SHP77 treated with DMSO at 0.1 percent for 48 hours (cell line): ENCODE measurements at places on chromosomes 3 and 15.

- no peak for DNase-seq
Measured at GRCh38 chr3:177725165-177725564, 527.9 kb upstream of the TBL1XR1 start.

GRCh38 chr3:60720736-60721135, 530.5 kb downstream of the FHIT start:
- no peak for DNase-seq

DNA sequence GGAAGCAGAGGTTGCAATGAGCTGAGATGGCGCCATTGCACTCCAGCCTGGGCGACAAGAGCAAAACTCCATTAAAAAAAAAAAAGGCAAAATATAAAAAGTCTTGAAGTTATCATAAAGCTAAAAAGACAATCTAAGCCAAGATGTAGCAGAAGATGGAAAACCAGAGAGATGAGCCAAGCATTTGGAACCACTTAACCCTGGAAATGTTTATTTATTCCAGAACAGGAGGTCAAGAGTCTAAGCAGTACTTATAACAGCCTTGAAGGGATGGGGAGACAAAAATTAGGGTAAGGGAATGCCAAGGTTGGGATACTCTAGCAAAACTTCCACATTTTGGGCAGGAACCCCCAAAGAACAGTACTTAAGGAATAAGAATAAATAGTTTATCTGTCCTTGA, 30.1 kb downstream of the FAIM start:
- DNase-seq = no peak

DNA sequence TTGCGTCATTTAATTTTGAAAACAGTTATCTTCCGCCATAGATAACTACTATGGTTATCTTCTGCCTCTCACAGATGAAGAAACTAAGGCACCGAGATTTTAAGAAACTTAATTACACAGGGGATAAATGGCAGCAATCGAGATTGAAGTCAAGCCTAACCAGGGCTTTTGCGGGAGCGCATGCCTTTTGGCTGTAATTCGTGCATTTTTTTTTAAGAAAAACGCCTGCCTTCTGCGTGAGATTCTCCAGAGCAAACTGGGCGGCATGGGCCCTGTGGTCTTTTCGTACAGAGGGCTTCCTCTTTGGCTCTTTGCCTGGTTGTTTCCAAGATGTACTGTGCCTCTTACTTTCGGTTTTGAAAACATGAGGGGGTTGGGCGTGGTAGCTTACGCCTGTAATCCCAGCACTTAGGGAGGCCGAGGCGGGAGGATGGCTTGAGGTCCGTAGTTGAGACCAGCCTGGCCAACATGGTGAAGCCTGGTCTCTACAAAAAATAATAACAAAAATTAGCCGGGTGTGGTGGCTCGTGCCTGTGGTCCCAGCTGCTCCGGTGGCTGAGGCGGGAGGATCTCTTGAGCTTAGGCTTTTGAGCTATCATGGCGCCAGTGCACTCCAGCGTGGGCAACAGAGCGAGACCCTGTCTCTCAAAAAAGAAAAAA, 1.2 kb downstream of the B2M start:
- DNase-seq = peak; percentile 53

- no peak for DNase-seq
Measured at GRCh38 chr15:93980261-93980911, 251.0 kb upstream of the MCTP2 start.

- DNase-seq = no peak
Measured at GRCh38 chr3:181363231-181363630, 348.5 kb upstream of the SOX2 start.

GRCh38 chr3:114566767-114567166, 272.9 kb downstream of the TIGIT start:
- no peak for DNase-seq

DNA sequence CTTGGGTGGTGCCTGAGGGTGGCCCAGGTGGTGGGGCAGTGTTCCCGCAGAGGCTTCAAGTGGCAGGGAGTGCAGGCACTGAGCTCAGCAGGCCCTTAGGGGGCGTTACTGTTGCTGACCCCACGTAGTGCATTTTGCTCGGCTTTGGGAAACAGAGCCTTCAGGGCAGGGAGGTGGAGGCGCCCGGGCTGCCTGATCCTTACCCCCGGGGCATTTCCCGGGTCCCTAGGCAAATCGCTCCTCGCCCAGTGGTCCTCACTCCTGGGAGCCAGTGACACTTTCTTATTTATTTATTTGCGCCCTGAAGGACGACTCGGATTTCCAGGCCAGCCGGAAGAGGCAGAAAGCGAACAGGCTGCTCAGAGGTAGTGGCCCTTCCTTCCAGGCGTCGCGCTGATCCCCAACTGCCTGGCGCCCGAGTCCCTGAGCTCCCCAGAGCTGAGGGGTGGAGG, 10.1 kb upstream of the FOXB1 start:
- no peak for DNase-seq

DNA sequence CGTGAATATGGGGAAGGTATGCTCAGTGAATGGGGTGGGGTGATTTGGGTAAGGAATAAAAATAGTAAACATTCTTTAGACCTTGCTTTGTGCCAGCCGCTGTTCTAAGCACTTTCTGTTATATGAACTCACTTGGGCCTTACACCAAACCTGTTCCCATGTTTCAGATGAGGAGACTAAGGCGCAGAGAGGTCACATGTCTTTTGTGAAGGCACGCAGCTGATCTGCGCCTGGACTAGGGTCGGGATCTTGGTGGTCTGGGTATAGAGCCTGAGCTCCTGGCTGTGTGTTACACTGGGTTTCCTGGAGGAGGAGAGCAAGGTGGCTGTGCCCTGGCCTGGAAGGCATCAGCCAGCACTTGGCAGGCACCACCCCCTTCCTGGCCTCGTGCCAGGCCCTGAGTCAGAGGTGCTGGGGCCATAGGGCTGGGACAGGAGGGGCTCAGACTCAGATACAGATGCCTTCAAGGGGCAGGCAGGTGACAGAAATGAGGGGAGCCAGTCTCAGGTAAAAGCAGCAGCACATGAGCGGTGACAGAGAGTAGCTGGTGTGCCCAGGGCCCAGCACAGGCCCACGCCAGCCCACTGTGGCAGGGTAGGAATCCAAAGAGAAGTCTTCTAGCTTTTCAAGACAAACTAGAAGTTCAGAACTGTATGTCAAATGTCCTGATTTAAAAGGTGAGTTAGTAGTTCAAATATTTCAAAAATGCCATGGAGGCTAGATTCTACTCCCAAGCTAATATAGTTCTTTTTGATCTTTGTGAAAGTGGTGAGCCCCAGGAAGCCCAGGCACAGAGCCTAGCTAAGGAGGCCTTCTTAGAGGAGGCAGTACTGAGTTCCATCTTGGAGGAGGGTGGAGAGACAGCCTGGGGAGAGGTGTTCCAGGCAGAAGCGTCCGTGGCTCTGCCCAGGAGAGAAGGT, 83.1 kb downstream of the DNAJB8 start:
- peak; percentile 3 for DNase-seq

DNA sequence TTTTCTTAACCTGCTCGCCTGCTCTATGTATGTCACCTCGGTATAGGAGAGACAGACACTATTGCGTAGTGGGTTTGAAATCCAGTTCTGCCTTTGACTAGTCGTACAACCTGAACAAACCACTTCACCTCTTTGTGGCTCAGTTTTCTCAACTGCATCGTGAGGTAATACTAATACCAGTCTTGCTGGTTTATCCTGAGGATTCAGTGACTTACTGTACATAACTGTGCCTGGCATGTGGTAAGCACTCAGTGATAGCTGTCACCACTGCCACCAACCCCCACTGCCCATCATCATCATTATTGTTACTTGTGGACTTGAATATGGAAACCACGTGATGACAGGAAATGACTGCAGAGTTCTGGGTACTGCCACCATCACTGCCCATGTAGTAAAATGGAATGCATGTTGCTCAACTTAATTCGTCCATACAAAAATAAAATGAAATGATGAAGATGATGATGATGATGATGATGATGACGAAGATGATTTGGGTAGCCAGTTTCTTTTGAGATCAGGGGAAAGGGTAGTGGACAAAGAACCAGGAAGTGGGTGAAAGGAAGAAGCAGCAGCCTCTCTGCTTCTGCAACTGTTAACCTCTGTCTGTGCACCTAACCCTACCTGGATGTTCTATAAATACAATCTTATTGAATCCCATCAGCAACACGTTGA, 228.1 kb downstream of the FEZF2 start:
- DNase-seq = no peak

- DNase-seq = no peak
Measured at GRCh38 chr15:68609629-68610028, 30.8 kb downstream of the CORO2B start.

- DNase-seq = no peak
Measured at GRCh38 chr3:18127174-18127858, 297.8 kb downstream of the SATB1 start.

DNA sequence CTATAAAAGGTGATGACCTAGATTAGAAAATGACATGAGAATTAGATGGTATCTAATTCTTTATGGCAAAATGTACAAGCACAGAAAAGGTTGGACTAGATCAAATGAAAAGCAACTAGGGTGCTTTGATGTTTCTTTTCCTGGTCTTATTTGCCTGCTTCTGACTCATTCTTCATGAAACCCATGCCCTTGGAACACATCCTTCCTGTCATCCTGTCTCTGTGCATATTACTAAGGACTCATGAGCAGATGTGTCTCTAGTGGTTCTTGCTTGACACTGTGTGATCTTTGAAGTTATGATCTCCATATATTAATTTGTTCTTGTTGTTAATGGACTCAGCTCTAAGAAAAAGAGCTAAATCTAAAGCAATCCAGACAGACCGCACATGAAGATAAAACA, 314.0 kb downstream of the ERC2 start:
- no peak for DNase-seq

GRCh38 chr3:150764967-150765366, 2.0 kb upstream of the SIAH2 start:
- DNase-seq = no peak

DNA sequence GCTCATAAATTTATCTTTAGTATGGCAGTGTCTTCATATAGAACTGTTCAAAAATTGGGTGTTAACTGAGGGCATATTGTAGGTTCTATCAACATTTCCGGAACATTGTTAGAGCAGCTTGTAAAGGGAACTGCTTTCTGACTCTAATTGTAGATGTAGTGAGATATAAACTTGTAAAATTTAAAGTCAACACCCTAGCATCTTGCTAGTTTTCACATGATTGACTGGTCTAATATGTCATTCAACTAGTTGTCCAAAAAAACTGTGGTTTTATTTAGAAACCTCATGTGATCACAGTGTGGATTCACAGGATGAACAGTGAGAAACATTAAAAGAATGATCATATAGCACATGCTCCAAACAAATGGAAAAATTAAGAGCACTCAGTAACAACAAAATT, 607.4 kb downstream of the ROBO1 start:
- DNase-seq = no peak

DNA sequence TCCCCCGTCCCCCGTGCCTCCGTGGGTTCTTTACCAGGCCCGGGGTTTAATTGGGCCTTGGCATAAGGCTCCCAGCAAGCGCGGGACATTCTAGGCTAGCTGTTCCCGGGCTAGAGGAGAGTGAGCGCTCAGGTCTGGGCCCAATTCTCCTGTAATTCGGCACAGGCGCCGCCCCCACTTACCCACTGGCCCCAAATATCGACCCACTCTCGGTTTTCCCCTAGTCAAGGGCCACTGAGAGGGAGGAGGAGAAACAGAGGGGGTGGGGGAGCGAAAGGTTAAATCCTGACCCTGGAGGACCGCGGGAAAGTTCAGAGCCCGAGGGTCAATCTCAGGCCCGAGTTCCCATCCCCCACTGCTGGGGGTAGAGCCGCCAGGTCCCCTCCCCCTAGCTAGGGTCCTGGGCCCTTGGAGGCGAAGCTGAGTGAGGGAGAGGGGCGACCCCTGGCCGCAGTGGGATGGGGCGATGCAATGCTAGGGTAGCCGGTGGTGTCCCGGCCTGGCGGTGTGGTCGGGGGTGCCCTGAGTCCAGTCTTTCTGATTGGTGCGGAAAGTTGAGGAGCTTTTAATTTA, 8.5 kb upstream of the ONECUT1 start:
- no peak for DNase-seq

DNA sequence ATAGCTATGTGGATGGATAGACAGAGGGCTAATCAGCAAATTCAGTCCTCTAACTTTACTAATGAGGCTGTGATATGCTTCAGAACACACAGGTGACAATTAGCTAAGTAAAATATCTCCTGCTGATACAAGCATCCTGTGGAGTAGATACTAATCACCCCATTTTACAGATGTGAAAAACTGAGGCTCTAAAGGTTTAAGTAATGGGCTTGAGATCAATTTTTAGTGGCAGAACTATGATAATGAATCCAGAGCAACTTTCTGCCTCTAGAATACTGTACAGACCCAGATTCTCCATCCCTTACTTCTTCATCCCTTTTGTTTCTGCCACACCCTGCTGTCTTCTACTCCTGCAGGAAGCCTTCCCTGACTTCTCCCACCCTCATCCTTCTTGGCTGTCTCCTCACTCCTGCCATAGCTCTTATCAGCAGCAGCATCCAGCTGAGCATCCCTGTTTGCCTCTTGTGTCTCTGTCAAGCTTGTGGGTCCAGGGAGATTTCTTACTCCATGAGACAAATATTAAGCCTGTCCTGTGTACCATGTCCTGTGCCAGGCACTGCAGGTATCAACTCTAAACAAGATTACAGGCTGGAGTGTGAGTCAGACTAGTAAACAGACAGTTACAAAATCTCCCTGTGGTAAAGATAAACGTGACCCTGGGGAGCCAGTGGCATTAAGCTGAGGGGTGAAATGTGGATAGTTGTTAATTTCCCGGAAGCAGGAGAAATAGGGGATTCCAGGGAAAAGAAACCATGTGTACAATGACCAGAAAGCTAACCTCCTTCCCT, 39.2 kb downstream of the SLC6A11 start:
- DNase-seq = no peak

GRCh38 chr3:126136428-126137220, 43.8 kb downstream of the ALDH1L1 start:
- DNase-seq = no peak

DNA sequence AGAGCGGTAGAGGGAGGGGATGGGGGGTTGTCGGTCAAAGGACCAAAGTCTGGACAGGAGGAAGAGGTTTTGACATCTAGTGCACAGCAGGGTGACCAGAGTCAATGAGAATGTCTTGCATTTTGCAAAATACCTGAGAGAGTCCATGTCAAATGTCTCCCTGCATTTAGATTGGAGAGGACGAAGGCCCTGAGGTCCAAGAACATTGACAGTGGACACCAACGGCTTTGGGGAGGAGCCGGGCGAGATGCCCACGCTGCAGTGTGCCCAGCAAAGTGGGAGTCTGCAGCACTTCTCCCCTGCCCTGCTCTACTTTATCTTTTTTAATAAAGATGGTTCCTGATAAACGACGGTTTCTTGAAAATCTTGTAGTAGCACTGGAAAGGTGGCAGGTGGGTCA, 67.4 kb upstream of the TAMM41 start:
- DNase-seq = no peak

DNA sequence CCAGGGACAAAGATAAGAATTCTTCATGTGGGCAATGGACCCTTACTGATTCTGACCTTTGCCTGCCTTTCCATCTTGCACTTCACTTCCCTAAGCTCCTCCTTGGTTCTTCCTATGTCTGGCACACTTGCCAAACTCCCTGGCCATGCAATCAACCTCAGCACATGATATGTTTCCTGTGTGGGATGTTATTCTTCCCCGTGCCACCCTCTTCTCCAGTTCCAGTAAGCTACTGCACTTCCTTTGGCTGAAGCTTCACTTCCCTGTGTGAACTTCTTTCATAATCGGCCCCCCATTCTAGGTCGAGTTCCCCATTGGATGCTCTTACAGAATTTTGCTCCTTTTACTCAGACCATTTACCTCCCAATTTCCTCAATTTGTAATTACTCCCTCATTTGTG, 10.7 kb upstream of the TASOR start:
- DNase-seq = no peak

GRCh38 chr3:138653567-138653966, 45.0 kb downstream of the FAIM start:
- no peak for DNase-seq

GRCh38 chr3:146504498-146505197, 35.3 kb upstream of the PLSCR2 start:
- no peak for DNase-seq

- DNase-seq = no peak
Measured at GRCh38 chr15:75054172-75054897, 30.9 kb downstream of the PPCDC start.
